Activated CD8-positive, alpha-beta T cell treated with anti-CD3 and anti-CD28 coated beads for 36 hours (primary cell): ENCODE measurements at places on chromosomes 1 and 21. TPM values are rescaled to one million over a fixed set of nuclear protein-coding genes. Genes with fewer than 3 reads are reported as not detected.

Gene GJA9
- total RNA-seq: not detected

Gene ZNF697
- 0.20 TPM for total RNA-seq

Gene KAZN
- 1.9 TPM for total RNA-seq

Gene DTL
- 92.0 TPM for total RNA-seq

Gene CRNN
- total RNA-seq: not detected

Gene MRPL39
- 67.1 TPM for total RNA-seq
